ENCODE measurements at places on chromosomes 5 and 9.

DNA sequence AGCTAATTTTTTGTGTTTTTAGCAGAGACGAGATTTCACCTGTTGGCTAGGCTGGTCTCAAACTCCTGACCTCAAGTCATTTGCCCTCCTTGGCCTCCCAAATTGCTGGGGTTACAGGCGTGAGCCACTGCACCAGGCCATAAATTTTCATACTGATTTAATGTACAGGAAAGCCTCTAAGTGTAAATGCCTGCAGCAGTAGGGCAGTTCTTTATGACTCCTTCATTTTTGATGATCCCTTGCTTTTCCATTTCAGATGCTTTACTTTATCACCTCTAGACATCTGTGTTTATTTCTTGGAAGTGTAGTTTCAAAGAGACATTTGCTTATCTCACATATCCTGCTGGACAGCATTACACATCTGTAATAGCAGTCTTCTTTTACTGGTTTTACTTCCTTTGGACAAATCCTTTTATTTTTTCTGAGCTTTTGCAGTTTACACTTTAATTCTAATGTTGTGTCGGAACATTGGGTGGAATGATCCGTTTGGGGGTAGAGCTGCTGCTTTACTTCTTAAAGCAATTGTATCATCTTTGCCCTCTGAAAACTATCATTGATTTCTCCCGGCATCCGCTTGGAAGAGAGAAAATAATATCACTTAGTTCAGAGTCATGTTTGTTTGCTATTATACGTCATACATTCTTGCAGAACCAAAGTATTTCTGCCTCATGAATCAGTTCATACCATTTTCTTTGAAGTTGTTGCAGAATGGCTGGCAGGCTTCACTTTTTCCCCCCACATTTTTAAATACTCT, 36.0 kb downstream of the SCGB3A1 start:
- no peak for DNase-seq

- DNase-seq: no peak
These were observed 544 bp downstream of the FNBP1 start for GRCh38 chr9:130042406-130042884.

- no peak for DNase-seq
These were observed 36.4 kb upstream of the UBQLN1 start for GRCh38 chr9:83744206-83744605.

DNA sequence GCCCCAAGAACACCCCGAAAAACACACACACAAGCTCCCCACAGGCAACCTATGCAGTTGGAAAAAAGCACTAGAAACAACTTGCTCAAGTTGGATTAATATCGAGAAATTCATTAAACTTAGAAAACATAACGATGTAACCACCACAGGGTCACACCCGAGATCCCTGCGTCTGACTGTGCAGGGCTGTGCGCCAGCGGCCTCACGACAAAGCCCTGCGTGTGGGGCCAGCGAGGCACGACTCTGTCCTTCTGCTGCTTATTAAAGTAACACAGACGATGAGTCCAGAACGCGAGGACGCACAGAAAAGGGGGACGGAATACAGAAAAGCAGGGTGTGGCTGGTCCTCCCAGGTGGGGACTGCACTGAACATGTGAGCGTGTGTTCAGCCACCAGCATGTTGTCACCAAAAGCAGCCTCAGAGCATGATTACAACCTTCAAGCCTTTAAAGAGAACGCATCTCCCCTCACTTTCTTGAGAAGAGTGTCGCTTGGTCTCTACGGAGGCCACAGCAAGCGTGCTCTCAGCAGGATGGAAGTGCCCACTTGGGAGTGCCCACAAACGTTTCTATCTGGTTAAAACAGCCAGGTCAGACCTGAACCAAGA, 14.4 kb downstream of the SLC12A7 start:
- DNase-seq: no peak

GRCh38 chr9:124854161-124854560, 901 bp downstream of the WDR38 start:
- no peak for DNase-seq

DNA sequence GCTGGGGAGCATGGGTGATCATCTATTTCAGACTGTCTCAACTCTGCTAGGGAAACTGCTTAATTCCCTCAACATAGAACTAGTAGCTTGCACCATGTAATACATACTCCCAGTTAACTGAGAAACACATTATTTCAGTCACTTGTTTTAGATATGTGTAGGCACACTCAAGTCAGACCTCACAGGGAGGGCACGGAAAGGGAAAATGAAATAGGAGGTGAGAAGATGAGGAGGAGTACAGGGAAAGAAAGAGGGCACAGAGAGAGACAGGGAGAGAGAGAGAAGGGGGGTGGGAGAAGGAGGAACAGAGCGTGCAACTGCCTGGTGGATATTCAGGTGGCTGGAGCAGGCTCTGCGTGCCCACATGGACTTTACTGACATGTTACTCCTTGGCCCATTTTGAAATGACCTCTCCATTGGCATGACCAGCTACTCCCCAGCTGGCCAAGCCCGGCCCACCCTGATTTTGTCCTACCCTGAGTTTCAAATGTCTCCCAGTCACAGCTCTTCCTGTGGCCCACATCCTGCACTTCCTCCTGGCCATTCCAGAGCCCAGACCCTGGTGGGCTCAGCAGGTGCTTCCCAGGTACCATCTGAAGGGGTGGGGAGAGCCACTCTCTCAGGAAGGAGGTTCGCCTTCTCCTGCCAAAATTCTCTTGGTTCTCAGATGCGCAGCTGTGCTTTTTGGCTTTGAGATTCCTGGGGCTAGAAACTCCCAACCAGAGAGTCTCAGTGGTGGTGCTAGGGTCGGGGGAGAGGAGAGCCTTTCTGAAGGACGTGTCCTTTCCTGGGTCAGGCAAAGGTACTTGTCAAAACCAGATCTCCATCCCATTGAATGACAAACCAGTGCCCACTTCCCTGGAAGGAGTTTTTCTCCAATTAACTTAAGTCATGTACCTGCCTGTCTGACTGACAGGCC, 229.4 kb downstream of the FSTL4 start:
- no peak for DNase-seq

DNA sequence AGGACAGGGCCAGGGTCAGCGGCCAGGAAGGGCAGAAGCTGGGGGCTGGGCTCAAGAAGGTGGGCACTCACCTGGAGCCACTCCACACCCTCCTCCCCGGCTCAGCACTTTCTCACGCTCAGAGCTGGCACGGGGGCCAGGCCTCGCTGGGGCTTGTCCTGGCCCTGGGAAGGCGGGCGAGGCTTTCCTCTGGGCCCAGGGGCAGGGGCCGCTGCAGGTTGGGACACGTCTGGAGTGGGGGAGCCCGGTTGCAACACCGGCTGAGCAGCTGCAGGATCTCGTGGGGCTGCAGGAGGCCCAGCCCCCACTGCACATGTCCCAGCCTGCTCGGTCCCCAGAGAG, 38.9 kb upstream of the EGFL7 start:
- no peak for DNase-seq

DNA sequence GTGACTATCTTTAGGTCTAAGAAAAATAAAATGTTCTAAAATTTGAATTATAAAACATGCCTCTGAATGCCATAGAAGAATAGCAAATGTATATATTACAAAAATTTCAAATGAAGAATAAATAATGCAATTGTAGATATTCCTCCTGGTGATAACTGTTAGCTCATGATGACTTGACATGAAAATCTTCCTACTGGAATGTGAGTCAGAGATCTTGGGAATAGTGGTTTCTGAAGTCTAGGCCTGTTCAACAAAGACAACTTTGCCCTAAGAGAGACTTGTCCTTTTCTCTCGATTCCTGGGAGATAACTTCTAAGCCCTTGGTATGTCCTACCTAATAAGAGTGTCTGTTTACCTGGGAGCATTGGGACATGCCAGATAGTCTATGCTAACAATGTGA, 746.3 kb upstream of the RIOK2 start:
- DNase-seq: no peak

DNA sequence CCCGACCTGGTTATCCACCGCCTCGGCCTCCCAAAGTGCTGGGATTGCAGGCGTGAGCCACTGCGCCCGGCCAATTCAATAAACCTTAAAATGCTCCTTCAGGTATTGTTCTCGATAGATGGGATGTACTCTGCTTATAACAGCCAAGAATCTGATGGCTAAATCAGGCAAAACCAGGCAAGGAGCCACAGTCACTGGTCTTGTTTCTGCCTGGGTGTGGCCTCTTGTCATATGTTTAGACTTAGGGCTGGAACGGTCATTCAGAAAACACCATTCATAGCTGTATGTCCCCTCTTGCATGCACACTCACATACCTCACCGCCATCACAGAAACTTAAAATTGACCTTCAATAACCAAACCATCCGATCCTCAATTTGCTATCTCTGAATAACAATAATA, 7.7 kb downstream of the FAM219A start:
- DNase-seq: no peak

DNA sequence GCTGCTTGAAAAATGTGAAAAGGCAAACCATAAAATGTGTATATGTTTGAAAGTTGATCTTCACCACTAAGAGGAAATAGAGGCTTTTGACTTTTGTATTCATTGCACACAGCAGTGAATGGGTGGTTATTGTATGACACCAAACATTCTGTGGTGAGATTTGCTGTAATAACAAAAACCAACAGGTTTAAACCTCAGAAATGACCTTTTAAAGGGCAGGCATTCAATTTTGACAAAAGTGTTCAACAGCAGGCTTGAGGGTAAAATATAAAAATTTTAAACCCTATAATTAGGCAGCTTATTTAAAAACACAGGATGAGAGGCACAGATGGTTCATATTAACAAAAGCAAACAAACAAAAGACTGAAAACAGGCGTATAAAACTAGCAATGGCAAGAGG, 128.1 kb upstream of the NUDT12 start:
- no peak for DNase-seq

GRCh38 chr9:116238225-116238624, 84.6 kb downstream of the PAPPA start:
- DNase-seq: no peak

DNA sequence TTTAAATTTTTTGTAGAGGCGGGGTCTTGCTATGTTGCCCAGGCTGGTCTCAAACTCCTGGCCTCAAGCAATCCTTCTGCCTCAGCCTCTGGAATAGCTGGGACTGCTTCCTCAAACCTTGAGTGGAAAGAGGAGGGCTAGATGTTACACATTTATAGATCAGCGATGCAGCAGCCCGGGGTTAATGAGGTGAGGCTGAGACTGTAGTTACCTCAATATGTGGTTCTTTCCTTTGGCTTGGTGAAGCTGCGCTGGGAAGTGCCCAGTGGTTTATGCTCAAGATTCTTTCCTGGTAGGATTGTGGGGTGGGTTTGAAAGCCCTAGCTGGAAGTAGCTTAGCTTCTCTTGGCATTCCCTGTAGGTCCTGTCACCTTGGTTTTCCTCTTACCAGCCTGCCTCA, 22.5 kb downstream of the ZNF618 start:
- DNase-seq: no peak

DNA sequence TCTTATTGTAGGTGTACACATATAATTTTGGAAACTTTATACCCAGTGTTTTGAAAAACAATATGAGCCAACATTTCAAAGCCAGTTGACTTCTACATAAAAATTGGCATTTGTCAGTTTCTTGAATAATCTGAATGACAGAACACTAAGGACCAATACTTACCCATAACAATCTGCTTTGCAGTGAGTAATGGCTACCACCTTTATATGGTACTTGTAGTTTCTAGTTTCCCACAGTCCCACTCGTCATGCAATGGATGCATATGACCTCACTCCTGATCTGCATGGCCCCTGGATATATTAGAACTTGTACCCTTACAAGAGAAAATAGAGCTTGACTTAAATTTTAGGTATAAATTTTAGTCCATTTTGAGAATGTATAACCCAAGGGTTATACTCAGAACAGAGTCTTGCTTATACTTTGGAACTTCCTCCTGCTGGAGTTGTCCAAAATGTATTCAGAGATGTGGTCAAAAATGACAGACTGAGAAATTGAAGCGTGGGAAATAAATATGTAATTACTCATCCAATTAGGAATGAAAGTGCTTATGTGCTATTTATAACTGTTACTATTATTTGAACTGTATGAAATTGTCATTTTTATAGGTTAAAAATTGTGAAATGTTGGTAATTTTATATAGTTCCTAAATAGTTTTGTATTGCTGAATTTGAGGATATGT, 19.5 kb downstream of the XRCC4 start:
- no peak for DNase-seq

- peak; percentile 70 for DNase-seq
These were observed 14.1 kb upstream of the SFXN1 start for GRCh38 chr5:175464074-175464941.

DNA sequence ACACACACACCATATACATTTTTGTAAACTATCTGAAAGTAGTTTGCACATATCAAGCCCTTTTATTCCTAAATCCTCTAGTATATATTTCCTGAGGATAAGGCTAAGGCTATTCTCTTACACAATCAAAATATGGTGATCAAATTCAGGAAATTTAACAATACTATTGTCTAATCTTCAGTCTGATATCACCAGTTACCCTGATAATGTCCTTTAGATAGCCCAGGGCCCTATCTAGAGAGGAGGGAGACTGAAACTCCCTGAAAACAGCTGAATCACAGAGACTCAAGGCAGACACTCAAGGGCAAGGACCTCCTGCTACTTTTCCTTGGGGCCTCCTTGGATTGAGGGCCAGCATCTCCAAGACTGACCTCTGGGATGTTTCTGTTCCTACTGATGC, 30.4 kb downstream of the PTTG1 start:
- no peak for DNase-seq

DNA sequence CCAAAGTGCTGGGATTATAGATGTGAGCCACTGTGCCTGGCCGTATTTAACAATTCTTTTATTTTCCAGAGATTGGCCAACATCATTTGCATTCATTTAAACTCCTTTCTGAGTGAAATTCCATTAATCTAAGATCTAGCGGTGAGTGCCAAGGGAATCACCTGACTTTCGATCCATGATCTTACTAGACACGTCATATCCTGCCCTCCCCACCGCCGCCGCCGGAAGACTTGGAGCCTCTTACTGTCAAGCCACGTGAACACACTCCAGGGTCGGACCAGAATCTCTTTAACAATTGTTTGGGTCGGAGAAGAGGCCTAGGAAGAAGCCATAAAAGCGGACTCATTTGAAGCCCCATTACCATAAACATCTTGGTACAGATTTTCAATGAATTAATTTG, 12.9 kb downstream of the INPP5E start:
- DNase-seq: no peak

DNA sequence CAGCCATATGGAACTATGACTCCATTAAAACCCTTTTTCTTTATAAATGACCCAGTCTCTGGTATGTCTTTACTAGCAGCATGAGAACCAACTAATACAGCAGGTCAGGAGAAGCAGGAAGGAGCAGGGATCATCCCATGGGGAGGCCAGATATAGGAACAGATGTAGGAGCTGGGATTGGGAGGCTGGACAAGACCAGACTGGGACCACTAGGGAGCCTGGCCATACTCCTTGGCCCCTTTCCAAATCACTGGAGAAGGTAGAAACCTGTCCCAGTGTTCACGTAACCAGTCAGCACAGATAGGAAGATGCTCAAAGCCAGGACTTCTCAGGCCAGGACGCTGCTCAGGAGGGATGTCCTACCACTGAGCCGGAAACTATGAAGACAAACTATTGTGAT, 95.5 kb downstream of the LMX1B start:
- no peak for DNase-seq

Data from hematopoietic multipotent progenitor cell (in vitro differentiated cells).